Trophoblast cell (in vitro differentiated cells and primary cell): ENCODE measurements at places on chromosomes 5 and 9.
A peak's percentile ranks its signal among the peaks of the same experiment; 100 is the strongest.

- no peak for DNase-seq
Measured at GRCh38 chr9:105507096-105507790, 50.7 kb upstream of the FKTN start.

DNA sequence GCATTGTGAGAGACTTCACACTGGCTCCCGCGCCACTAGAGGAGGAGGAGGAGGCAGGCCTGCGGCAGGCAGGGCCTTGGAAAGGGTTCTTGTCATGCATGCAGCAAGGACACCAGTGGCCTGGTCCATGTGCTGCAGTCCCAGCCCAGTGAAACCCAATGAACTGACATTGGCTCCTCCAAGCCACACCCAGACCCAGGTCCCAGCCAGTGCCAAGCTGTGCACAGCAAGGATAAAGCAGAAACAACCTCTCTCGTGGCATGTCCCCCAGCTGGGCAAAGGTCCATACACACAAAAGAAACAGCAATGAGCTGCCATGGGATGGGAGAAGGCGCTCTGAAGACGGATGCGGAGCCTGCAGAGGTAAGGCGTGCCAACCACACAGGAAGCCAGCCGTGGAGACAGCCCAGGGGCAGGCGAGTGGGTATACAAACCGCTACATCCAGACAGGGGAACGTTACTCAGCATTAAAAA, 89.2 kb downstream of the SEMA4D start:
- DNase-seq, result no peak

DNA sequence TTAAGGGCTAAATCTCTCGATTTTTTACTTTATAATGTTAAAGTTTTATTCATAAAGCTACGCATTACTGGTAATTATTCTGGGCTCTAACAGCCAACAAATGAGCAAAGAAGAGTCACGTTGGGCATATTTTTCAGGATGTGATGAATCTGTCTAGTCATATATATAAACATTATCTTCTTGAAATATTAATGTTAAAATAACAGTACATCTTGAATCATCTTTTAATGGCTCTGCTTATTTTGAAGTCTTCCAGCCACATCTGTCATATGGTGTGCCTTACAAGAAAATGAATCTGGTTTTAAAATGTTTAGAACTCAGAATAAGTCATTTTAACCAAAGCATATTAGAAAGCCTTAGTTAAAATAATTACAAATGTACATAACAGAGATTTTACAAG, 96.9 kb downstream of the CWC27 start:
- DNase-seq, result no peak

- no peak for DNase-seq
Measured at GRCh38 chr5:76604838-76605237, 18.4 kb downstream of the F2RL2 start.

DNA sequence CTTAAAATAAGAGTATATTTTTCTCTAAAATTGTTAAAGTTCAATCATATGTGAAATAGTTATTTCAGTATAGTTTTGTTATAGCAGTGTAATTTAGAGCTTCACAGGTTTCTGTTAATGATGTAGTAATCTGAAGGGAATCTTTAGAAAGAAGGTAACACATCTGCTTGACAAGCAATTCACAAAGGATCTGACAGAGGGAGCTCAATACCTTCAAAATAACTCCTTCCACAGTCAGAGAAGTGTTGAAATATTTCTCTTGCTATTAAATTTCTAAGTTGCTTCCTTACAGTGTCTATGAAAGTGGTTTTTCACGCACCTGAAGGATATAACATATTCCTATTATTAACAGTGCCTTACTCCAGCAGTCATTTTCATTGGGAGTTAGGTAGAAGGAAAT, 44.9 kb downstream of the SLC25A51 start:
- peak; percentile 12 for DNase-seq

DNA sequence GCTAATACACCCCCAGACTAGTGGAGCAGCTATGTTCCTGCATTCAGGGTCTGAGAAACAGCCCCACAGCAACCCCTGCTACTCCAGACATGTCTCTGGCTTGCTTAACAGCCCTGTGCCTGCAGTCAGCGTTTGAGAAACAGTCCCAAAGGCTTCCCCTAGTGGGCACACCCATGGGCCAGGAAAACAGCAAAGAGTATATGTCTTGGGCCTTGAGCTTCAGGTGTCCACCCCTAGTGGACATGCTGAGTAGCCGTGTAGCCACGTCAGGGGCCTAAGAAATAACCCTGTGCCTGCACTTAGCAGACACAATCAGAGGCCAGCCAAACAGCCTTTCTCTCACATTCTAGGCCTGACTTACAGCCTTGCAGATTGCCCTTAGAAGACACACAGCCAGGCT, 698.6 kb downstream of the PTPRD start:
- DNase-seq, result peak; percentile 6

- DNase-seq, result no peak
Measured at GRCh38 chr9:15529566-15530324, 19.0 kb upstream of the PSIP1 start.

GRCh38 chr9:23408874-23409273, 417.2 kb downstream of the ELAVL2 start:
- DNase-seq, result no peak

- peak; percentile 26 for DNase-seq
Measured at GRCh38 chr5:179142434-179143198, 82.4 kb downstream of the ZNF354C start.

- DNase-seq, result no peak
Measured at GRCh38 chr9:128479262-128479661, 23.5 kb downstream of the ODF2 start.

- no peak for DNase-seq
Measured at GRCh38 chr5:137400571-137400970, 98.6 kb downstream of the SPOCK1 start.

DNA sequence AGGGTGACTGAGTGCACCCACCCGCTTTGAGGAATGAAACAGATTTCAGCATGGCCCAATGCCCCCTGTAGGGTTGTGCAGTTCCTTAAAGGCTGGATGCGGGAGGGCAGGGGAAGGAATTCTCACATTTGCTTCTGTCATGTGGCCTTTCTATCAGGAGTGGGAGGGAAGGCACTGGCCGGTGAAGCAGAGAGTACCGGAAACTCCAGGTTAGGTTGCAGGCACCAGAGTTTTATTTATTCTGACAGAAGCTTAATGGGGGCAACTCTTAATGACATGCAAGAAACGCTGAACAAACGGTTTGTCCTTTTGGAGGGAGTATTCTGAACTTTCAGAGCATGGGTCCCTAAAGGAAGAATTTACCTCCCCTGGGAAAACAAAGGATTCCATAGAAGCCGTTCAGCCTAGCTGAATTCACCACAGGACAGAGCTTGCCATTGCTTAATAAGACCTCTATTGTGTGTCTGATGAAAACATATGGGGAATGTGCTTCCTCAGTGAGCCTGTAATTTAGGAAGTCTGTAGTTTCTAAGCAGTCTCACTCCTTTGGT, 44.1 kb upstream of the EQTN start:
- no peak for DNase-seq

DNA sequence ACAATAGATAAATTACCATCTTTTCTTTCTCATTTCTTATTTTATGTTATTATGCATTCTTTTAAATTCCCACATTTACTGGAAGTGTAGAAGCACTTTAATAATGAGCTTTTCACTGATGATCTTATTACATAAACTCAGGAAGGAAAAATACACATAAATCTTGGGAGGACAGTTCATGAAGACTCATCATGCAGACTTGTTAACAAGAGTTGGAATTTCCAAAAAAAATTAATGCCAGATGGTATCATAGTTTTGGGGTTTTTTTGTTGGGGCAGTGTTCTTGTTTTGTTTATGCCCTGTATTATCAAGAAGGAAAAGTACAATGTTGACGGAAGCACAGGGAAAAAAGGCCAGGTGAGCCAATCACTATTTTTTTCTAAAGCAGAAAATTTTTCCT, 35.1 kb downstream of the CEMIP2 start:
- no peak for DNase-seq

- DNase-seq, result peak; percentile 84
Measured at GRCh38 chr9:108468364-108468763, 387.4 kb downstream of the ACTL7B start.

- DNase-seq, result no peak
Measured at GRCh38 chr5:93395971-93396379, 185.0 kb downstream of the NR2F1-AS1 start.

- DNase-seq, result no peak
Measured at GRCh38 chr5:75547812-75548211, 36.1 kb downstream of the POLK start.

DNA sequence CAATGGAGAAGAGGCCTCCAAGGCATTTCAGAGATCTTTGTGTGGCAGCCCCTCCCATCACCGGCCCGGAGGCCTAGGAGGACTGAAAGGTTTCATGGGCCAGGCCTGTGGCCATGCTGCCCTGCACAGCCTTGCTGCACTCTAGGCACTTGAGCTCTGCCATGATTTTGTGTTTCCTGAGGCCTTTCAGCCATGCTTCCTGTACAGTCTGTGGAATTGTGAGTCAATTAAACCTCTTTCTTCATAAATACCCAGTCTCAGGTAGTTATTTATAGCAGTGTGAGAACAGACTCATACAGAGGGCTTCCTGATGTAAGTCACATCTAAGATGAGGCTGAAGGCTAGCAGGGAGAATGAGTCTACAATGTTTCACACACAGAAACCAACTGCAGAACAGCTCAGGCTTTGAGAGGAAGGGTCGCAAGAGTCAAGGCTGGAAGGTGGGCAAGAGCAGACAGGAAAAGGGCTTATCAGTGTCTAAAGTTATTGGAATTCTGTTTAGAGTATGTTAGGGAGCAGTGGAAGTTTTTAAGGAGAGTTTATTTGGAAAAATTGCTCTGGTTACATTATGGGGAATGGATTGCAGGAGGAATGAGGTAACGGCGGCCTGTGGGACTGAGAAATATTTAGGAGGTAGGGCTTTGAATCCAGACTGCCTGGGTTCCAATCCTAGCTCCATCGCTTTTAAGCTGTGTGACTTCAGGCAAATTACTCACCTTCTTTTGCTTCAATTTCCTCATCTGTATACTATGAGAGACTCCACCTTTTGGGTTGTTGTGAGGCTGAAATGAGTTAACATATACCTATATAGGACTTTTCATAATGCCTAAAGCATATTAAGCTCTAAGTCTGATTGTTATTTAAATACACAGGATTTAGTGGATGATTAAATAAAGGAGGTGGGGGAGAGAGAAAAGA, 291.2 kb downstream of the CWC27 start:
- DNase-seq, result no peak

GRCh38 chr5:174376726-174377373, 331.3 kb downstream of the NSG2 start:
- no peak for DNase-seq

- no peak for DNase-seq
Measured at GRCh38 chr9:94922691-94923107, 196.2 kb downstream of the AOPEP start.

- no peak for DNase-seq
Measured at GRCh38 chr5:176638437-176638836, 8.0 kb downstream of the EIF4E1B start.

DNA sequence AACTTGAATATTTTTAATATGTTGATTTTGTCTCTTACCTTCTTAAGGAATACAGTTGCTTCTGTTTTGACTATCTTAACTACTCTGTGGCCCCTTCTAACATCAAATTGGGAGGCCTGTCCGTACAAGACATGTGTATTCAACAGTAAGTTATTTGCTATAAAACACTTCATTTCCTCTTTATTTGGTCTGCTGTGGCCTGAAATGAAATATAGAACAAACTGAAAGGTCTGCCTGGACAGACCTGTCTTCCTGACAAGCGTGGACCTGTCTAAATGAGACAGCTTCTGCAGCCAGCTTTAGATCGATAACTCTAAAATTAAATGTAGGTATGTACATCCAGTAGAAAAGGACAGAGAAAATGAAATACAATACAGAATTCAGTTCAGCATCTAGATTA, 2.2 kb upstream of the LPAR1 start:
- DNase-seq, result no peak

DNA sequence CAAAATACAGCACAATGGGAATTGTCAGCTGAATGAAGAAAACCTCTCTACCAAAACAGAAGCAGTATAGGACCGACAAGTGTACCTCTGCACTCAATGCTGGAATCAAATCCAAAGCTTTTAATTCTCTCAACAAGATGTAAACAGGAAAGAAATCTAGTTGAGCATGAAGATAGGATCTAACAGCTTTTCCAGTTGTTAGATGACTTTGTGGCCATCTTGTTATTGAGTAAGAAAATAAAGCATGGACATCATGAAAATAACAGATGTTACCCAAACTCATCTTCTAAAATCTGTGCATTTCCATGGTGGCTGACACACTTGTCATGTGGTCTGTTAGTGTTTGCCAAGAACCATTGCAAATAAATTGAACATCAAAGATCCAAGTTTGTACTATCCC, 34.7 kb downstream of the SREK1 start:
- DNase-seq, result no peak

- DNase-seq, result peak; percentile 40
Measured at GRCh38 chr5:132688536-132689339, 14.9 kb downstream of the IL4 start.

DNA sequence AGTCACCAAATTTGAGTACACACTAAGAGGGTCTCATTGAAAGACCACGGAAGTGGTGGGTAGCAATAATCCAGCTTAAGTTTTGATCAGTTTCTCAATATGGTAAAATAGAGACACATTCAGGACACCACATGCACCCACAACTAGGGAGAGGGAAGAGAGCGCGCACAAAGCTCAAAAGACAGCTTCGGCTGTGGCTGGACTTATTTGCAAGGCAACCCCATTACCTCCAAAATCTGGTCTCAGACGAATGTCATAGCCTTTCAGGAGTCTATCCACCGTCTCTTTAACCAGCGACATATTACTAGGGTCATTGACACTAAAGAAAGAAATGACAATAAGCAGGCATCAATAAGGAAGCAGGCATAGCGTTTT, 443 bp downstream of the GABRB2 start:
- DNase-seq, result no peak

GRCh38 chr5:32090026-32090754, 83.9 kb downstream of the GOLPH3 start:
- no peak for DNase-seq

GRCh38 chr9:3876553-3876952, 350.8 kb upstream of the RFX3 start:
- no peak for DNase-seq
